ENCODE measurements at places on chromosomes 6 and 20.
A peak's percentile ranks its signal among the peaks of the same experiment; 100 is the strongest.

DNA sequence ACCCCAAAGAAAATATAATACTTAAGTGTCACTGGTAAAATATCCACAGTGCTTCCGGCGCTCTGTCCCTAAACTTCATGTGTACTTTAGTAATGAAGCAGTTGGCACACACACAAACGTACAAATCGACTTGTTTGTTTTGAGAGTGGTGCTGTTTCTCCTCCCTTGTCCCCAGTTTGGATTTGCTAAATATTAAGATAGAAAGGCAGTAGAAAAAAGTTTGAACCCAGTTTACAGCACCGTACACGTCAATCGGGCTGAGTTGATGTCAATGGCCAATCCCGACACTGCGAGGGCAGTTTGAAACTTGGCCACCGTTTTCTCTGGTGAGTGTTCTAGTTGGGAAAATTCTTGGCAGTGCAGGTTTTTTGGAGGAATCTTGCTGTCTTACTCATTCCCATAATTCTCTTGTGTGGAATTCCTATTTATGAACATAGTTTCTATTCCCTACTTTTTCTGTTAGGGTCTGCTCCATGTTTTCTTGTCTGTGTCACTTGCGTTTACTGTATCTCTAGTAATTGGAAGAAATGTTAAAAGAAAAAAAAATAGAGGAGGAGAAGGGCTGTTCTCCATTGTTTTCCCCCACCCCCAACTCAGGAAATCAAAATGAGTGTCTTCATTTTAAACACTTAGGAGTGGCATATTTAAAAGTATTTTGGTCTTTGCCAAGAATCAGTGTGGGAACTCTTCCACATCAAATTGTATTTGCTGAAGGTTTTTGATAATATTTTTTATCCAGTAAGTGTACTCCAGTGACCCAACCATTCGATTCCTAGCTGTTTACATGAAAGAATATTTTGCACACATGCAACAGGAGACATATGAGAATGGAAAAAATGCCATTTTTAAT, 72.3 kb downstream of the OR2B2 start:
- no peak for DNase-seq

GRCh38 chr6:157260735-157261410, 62.4 kb downstream of the TMEM242 start:
- no peak for DNase-seq

GRCh38 chr6:17871189-17871519, 116.3 kb downstream of the KIF13A start:
- no peak for DNase-seq

DNA sequence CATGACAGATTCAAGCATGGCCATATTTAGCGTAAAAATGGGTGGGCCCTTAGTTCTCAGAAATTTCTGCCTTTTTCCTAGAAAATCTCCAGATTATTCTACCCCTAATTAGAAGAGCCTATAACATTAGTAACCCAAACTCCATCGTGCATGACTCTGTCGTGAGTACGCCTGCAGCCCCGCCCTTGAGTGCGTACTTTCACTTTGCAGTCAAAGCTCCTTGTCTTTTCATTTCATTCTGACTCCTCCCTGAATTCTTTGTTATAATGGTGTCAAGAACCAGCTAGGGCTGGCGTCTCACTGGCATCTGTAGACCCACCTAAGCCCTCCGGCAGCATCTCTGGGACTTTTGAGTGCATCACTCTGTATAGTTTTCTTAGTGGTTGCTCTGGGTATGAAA, 61.7 kb upstream of the NOX3 start:
- DNase-seq, result no peak

GRCh38 chr6:167137881-167138280, 15.0 kb downstream of the CCR6 start:
- no peak for DNase-seq

GRCh38 chr6:15137086-15137485, 108.8 kb upstream of the JARID2 start:
- DNase-seq, result no peak

GRCh38 chr6:77839292-77839691, 186.5 kb downstream of the MEI4 start:
- no peak for DNase-seq

GRCh38 chr6:20600831-20601230, 66.6 kb downstream of the CDKAL1 start:
- no peak for DNase-seq

DNA sequence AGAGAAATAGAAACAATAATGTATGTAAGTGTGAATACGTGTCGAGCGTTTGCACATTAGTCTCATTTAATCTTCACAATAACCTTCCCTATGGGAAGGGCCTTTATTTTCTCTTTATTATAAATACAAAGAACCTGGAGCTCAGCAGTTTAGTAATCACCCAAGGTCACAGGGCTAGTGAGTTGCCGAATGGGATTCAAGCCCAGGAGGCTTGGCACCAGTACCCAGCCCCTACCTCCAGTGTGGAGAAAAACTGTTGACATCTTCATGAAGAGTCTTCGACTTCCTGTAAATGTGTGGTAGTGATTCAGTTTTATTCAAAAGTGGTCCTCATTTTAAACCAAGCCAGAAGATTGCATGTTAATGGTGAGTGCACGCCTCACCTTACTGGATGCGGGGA, 162.8 kb downstream of the SCML4 start:
- DNase-seq, result no peak

DNA sequence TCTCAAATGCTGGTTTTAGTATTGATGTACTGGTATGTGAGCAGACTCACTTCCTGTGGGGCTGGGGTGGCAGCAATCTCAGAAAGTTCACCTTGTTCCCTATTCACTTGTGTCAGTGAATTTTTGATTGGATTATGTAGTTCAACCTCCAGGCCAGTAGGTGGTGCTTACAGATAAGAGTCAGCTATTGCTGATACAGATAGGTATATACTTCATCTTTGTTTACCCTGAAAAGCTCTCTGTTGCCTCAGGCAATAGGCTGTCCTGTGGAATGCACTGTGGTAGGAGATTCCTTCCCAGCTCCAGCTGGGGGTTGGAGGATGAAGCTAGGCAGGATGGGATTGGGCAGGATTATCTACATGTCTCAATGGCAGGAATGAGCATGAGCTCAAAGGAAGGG, 851.2 kb upstream of the EYS start:
- no peak for DNase-seq

DNA sequence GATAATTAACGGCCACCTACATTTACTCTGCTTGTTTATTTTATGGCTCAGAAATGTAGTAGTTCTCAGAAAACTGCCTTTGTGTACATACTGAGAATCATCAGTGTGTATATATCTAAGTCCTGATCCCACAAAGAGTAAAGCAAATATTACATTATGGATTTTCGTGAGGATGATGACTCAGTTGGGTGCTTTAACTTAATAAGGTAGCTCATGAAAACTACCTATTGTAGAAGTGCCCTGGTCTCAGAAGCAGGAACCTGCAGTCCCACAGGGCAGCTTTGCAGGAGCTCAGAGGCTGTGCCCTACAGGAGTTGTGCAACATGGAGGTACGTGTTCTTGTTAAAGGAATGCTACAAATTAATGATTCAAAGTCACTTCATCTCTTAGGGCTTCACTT, 108.2 kb downstream of the PLG start:
- no peak for DNase-seq

DNA sequence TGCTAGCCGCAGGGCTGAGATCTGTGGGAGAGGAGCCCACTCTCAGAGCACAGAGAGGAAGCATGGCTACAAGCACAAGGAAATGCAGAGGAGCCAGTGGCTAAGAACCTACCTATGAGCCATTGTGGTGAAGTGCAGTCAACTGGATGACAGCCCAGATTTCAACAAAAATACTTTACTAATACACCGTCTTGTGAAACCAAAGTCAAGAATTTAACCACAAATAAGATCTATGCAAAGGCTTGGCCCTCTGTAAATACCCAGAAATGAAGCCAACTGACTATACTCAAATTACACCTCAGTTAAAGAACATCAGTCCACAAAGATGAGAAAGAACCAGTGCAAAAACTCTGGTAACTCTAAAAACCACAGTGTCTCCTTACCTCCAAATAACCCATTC, 40.1 kb upstream of the PTCHD4 start:
- DNase-seq, result no peak

DNA sequence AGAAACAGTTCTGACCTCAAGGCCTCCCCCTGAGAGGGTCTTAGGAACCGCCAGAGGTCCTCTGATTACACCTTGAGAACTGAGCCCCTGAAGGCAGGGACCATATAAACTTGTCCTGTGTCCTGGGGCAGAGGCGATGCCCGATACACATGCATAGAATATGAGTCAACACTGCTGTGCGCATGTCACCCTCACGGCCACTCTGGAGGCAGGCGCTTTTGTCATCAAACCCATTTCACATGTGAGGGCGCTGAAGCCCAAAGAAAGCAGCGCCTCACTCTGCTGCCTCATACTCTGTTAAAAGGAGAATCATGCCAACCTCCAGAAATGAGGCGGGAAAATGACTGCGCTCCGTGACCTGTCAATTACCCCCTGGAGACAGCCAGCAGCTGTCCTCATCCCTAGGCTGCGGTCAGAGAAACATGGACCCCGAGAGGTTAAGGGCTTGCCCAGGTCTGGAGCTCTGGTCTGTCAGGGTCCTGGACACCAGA, 158.3 kb downstream of the GRM4 start:
- no peak for DNase-seq

- no peak for DNase-seq
These were observed 47.4 kb downstream of the BMP6 start for GRCh38 chr6:7773322-7773721.

- peak; percentile 74 for DNase-seq
These were observed 121.8 kb downstream of the SASH1 start for GRCh38 chr6:148464319-148465010.

DNA sequence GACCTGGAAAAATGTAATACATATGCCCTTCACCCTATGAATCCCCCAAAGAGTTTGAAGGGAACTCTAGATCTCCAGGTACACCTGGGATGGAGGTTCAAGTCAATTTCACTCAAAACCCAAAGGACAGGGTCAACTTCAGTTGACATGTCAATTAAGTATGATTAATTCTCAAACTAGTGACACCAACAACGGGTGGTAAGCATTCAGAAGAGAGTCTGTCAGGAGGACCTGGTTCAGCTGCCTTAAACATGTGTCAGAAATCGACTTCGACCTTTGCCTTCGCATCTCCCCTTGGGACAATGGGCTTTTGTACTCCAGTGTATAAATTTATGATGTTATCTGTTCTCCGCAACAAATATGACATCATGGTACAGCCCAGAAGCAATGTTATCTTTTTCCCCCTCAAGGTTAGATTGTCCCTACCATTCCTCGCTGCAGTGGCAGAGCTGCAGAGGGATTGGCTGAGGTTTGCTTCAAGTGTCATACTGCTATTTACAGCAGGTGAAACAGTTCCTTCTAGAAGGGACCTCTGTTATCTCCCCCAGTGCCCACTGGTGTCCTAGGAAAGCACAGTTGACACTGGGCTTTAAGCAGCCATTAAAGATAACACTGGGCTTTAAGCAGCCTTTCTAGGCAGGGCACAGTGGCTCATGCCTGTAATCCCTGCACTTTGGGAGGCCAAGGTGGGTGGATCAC, 94.7 kb upstream of the SNX9 start:
- DNase-seq, result no peak

GRCh38 chr6:116986819-116987218, 109.8 kb downstream of the RFX6 start:
- DNase-seq, result no peak

GRCh38 chr6:100464903-100465700, at the start of gene SIM1:
Gene SIM1, minus strand, starts transcription at chr6:100464921. Its CDS starts 1,453 bp downstream, at chr6:100463468.
- DNase-seq, result peak; percentile 5

GRCh38 chr6:170403451-170403850, 96.9 kb downstream of the FAM120B start:
- no peak for DNase-seq

- DNase-seq, result no peak
These were observed at the start of gene UNC5CL for GRCh38 chr6:41039060-41039998. Gene UNC5CL, minus strand, starts transcription at chr6:41039221. Its CDS starts 4,147 bp downstream, at chr6:41035074.

DNA sequence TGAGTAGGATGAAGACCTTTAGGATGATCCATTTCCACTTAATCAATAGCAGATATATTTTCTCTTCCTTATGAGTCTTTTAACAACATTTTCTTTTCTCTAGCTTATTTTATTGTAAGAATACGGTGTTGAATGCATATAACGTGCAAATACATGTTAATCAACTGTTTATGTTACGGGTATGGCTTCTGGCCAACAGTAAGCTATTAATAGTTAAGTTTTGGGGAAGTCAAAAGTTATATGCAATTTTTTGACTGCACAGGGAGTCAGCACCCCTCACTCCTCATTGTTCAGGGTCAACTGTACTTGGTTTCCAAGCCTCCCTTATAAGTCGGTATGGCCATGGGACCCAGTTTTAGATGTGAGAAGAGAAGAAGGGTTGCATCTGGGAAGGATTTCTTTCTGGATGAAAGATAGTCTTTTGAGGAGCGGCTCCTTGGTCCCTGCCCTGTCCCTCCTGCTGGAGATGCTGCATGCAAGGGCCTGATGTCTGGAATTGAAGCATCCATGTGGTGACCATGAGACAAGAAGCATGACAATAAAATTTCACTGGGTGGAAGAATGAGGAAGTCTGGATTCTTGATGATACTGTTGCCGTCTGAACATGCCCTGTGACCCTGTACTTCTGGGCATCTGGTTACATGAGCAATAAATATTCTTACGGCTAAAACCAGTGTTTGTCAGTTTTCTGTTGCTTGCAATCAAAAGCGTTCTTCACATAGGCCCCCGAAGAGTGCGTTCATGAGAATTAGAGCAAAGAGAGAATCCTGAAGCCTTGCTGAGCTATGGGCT, 194.7 kb upstream of the PMEPA1 start:
- no peak for DNase-seq

GRCh38 chr6:156336089-156336488, 441.1 kb upstream of the ARID1B start:
- no peak for DNase-seq

GRCh38 chr20:61789329-61789728, 276.4 kb downstream of the TAF4 start:
- no peak for DNase-seq

DNA sequence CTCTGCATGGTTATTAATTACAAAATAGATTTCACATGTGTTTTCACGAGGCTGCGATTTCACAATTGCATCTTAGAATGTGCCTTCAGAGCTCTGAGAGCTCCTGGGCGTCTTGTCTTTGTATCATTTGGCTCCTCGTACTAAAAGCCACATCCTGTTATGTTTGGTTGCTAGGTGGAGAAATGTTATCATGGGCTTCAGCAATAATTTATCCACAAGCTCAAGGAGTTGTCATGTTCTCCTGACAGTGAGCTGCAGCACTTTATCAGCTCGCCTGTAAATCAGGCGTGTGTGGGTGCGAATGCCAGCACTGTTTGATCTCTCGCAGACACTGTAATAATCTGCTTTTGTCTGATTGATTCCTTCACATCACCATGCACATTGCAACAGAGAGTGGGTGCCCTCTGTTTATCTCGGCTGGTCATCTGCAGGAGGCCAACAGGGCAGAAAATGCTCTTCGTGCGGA, 218.6 kb upstream of the ZFP64 start:
- DNase-seq, result no peak

DNA sequence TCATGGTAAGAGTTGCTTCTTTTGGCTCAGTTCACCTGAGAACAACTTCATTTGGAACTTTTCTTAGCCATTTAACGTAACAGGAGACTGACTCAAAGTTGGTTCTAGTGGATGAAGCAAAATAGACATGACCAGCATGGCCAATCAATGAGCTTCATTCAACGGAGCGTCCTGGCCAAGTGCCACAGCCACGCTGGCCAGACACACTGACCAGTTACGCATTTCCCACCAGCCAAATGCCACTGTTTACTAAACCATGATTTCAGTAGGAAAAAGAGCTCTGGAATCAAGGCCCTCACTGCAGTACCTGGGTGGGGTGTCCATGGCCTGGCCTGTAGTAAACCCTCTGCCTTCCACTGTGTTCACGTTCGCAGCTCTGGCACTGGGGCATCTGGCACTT, 80.4 kb downstream of the POPDC3 start:
- DNase-seq, result peak; percentile 53

GRCh38 chr6:36717231-36717825, 19.7 kb downstream of the RAB44 start:
- DNase-seq, result no peak
